ENCODE measurements at places on chromosomes 1 and 21.

- no peak for DNase-seq
These were observed 48.9 kb downstream of the RASSF5 start for GRCh38 chr1:206556047-206556749.

DNA sequence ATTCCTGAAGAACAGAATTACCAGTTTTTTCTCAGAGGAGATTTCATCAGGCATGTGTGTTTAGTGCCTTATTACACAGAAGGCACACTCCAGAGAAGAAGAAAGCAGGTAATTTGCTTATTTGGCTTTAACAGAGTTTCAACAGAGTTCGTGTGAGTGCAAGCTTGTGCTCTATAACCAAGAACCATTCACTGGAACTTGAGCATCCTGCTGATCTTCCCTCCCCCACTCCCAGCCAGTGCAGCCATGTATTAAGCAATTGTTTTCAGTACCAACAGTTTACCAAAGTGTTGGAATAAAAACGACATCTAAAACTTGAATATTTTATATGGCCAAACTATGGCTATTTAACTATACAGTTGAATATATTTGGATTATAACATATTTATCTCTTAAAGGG is 4.3 kb downstream of the MGST3 start:
- DNase-seq = no peak

- no peak for DNase-seq
These were observed 1.4 kb downstream of the RIPK4 start for GRCh38 chr21:41765420-41765821.

- DNase-seq = peak; percentile 29
These were observed 54.4 kb downstream of the NAV1 start for GRCh38 chr1:201593200-201593921.

DNA sequence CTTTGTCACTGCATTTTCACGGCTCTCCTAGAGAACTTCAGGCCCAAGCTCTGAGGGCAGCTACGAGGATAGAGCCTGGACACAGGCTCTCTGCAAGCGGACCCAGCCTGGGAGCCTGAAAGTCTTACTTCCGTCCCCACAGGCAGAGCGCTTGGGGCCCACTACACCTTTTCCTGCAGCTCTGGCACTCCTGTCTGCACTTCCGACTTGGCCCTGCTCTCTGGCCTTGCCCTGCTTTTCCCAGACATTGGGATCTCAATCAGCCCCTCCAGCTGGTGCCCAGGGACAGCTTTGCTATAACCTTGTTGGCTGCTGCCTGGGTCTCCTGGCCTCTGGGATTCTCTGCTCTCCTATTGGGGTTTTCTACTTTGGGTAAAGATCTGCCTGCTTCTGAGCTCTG is 27.6 kb downstream of the WNT4 start:
- no peak for DNase-seq

DNA sequence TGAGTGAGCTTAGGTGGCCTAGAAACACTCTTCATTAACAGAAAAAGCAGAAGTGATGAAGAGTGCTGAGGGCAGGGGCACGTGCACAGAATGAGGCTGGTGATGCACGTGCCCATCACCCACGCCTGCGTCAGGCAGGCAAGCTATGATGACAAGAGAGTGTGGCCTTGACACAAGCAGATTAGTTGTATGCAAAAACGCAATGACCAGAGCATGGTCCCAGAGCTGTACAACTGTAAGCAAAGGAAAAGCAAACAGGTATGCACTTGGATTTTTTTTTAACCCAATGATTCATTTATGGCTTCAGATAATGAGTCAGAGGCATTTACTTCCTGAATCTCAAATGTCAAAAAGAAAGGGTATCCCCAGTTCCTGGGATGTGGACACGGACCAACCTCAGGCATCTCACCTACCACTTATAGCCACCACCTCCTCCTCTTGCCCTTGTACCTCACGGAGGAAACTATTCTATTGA is 9.1 kb upstream of the TMEM61 start:
- DNase-seq = peak; percentile 14

GRCh38 chr1:68085752-68086151 is 35.3 kb upstream of the DIRAS3 start:
- DNase-seq = no peak

DNA sequence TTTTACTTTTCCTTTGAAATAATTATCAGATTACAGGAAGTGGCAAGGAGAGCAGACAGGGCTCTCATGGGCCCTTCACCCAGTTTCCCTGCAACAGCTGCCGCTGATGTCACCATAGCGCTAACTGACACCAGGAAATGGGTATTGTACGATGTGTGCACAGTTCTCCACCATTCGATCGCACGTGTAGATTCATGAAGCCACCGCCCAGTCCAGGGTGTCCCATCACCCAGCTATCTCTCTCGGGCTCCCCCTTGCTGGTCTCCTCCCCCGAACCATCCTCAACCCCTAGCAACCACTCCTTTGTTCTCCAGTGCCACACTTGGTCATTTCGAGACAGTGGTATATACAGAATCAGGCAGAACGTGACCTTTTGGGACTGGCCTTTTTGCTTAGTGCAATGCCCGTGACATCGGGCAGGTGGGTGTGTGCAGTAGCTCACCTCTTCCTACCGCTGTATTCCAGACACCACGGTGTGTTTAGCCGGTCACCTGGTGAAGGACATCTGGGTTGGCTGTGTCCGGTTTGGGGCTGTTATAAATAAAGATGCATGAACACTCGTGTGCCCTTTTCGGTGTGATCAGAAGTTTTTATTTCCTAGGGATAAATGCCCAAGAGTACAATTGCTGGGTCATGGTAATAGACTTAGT is 118.4 kb downstream of the CRYAA start:
- no peak for DNase-seq

GRCh38 chr1:5811419-5811818 is 180.8 kb downstream of the NPHP4 start:
- no peak for DNase-seq

GRCh38 chr1:41882068-41882477 is 36.6 kb downstream of the HIVEP3 start:
- no peak for DNase-seq

DNA sequence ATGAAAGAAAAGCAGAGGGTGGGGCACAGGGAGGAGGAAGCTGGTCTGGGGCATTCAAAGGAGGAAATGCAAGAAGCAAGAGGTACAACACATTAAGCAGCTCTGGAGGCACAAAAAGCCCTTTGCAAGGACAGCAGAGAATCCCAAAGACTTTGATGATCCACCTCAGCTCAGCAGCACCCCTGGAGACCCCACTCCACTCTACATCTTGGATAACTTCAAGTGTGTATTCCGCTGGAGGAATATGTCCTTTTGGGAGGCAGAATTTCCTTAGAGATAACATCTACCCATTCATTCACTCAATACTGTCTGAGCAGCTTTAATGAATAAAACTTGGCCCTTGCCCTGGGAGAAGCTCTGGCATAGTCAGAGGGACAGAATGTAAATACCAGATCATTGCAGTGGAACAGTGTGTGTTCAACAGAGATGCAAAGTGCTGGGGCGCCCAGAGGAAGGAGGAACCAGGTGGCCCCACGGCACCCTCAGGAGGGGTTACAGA is 599.7 kb downstream of the KIF26B start:
- DNase-seq = no peak

DNA sequence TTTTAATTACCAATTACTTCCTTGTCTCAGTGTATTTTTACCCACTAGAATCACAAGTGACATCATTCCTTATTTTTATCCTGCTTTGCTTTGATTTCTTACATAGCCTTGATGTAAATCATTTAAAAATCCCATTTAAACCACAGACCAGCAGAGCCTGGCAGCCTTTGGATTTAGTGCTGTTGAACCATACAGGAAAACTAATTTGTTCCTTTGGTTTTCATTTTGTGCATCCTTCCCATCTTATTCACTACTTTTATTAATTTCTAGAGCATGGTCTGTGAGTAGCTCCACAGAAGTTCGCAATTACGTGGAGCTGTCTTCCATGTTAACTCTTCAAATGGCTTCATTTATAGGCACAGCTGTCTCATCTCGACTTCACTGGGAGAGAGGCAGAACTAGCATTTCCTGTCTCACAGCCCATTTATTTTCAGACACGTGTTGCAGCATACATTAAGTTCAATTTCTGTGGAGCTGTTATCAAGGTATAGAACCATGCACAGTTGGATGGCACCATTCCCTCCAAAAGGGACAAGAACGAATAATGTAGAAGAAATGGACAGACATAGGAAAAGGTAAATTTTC is 235.3 kb downstream of the MRPL39 start:
- DNase-seq = no peak

GRCh38 chr1:17768651-17769241 is 13.6 kb downstream of the ACTL8 start:
- no peak for DNase-seq

- peak; percentile 80 for DNase-seq
These were observed 1.6 kb downstream of the TENT5C start for GRCh38 chr1:117607471-117607870.

- no peak for DNase-seq
These were observed 62.5 kb upstream of the TARBP1 start for GRCh38 chr1:234541286-234541975.

DNA sequence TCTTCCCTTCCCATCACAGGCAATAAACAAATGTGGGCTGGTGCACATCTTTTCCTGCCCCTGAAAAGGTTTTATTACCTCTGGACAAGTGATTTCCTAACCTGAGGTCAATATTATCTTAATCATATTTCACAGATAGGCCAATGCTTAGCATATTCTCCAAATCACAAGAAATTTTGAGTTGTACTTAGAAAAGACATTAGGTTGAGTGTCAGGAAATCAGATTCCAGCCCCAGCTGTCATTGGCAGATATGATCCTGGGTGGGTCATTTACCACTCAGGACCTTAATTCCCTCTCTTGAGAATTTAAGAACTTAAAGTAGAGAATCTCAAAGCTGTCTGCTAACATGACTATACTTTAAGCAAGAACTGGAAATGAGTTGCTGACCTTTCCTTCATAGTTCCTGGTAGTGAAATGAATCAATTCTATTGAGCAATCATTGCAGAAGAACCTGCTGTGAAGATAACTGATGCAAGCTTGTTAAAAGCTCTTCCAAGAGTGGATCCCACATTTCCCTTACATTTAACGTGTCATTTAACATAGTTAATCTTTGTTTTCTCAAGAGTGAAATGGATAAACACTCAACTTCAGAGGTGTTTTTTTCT is 46.4 kb upstream of the CR2 start:
- DNase-seq = peak; percentile 5

DNA sequence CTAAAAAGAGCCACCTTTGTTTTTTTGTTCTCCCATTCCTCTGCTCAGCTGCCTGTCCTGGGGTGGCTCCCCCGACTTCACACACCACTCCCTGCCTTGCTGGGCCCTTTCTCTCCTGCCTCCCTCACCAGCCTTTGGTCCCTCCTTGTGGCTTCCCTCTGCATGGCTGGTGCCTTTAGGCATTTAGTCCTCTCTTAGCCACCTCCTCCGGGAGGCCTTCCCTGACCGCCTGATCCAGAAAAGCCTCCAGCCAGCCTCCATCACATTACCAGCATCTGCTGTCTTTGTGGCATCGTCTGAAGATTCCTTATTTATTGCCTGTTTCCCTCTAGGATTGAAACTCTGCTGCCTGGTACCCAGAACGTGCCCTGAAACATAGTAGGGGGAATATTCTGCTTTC is 46.2 kb upstream of the ACOT11 start:
- DNase-seq = no peak

DNA sequence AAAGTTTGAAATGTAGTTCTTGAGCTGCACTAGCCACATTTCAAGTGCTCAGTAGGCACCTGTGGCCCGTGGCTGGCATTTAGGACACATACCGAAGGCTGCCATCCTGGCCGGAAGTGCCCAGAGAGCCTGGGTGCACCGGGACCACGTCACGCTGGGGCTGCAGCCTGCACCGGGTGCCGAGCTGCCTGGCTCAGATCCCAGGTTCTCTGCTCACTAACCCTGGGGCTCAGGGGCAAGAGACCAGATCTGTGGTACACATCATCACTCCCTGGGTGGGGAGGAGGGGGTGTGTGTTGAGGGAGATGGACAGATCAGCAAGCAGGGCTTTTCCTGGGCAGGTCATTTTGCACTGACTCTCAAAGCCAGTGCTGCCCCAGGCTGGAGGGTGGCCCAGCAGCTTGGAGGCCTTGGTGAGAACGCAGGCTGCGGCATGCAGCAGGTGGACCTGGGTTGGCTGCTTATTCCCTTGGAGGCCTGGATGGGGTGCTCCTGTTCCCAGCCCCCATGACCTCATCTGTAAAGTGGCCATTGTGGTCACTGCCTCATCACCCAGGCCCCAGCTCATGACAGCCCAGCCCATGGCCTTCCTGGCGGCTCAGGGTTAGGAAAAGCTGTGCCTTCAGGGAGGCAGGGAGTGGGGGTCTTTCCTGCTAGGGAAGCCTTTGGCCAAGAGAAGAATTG is 23.6 kb downstream of the TMEM201 start:
- no peak for DNase-seq

- peak; percentile 17 for DNase-seq
These were observed 91.7 kb downstream of the CDC14A start for GRCh38 chr1:100443811-100444571.
